ENCODE measurements at places on chromosomes 2 and 18.

GRCh38 chr18:22564036-22564435 is 146.3 kb upstream of the CTAGE1 start:
- no peak for DNase-seq

- no peak for DNase-seq
These were observed 254.3 kb downstream of the SOX11 start for GRCh38 chr2:5946225-5947115.

DNA sequence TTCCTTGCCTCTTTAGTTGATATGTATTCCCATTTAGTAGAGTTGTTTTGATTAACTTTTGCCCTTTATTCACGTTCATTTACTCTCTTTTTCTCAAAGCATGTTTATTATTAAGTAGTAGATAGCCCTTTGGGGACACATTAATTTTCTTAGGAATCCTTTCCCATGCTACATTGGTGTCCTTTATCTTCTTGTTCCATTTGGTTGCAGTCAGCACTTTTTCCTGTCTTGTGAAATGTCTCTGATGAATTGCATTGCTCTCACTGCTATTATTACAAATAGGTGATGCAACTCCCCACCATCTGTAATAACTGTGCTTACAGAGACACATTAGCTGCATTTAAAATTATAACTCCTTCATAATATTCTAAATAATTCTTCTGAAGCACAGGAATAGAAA is 428.5 kb upstream of the CNTNAP5 start:
- DNase-seq = no peak

- no peak for DNase-seq
These were observed 23.0 kb upstream of the ADAM17 start for GRCh38 chr2:9578467-9579235.

DNA sequence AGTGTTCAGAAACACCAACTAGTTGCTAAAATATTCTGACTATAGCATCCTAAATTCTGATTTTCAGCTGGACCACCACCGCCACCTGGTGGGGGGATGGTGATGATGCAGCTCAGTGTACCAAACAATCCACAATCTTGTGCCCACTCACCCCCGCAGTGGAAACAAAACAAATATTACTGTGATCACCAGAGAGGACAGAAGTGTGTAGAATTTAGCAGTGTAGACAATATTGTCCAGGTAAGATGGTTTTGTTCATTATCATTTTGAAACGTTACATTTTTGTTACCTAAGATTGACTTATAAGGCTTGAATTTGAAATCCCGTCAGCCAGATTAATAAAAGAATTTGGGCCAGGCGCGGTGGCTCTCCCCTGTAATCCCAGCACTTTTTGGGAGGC is 31.7 kb upstream of the UBXN4 start:
- no peak for DNase-seq

DNA sequence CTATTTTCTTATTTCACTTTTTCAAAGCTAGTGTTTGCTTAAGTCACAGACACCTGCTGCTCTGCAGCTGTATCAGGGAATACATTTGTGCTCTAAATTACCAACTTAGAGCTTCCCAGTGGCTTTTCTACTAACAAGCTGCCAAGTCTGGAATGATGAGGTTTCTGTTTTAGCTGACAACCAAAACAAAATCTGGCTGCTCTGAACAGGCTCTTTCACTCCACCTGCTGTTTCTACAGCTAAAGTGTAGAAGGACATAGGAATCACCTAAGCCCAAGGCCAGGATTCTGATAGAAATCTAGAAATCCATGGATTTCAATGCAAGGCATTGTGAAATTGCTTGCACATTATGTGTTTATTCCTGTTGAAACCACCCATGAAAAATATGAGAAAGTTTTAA is 201.2 kb downstream of the SUCLG1 start:
- peak; percentile 32 for DNase-seq

DNA sequence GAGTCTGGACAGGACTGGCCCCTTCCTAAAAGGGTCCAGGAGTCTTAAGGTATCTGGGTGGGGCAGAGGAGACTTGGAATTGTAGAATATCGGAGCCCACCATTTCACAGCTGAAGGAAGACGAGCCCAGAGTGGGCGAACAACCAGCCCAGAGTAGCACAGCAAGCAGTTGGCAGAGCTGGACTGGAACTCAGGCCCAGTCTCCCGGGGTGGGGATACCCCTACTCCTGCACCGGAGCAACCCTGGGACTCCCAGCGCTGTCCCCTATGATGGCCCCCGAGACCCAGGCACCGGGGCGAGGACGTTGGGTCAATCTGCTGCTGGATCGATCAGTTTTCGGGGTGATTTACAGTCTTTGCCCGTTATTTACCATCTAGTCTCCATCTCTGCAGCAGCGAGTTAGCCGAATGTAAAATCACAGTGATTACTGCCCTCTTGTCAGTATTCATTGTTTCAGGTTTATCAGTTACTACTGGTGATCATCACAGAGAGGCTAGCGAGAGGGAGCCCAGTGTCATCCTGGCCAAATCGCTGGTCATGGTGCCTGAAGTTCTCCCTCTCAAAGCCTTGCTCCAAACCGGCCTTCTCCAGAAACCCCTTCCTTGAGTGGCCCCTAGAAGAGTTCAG is 75.3 kb downstream of the SMAD7 start:
- DNase-seq = no peak

DNA sequence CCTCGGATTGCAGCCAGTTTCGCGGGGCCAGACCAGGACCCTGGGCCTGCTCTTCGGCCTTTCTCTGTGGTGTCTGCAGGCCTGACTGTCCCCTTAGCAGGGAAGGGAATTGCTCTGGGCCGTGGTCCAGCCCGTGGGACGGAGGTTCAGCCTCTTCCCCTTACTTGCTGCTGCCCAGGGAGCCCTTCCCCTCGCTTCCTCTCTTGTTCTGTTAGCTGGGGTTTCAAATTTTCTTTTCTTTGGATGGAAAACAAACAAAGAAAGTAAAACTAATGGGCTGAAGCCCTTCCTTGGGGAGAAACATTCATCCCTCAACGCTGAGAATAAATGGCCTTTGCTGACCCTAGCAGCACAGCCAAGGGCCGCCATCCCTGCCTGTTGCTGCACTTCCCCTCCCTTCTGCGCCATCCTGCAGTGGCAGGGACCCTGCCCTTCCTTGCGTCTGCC is 52.4 kb downstream of the ASAP2 start:
- no peak for DNase-seq

DNA sequence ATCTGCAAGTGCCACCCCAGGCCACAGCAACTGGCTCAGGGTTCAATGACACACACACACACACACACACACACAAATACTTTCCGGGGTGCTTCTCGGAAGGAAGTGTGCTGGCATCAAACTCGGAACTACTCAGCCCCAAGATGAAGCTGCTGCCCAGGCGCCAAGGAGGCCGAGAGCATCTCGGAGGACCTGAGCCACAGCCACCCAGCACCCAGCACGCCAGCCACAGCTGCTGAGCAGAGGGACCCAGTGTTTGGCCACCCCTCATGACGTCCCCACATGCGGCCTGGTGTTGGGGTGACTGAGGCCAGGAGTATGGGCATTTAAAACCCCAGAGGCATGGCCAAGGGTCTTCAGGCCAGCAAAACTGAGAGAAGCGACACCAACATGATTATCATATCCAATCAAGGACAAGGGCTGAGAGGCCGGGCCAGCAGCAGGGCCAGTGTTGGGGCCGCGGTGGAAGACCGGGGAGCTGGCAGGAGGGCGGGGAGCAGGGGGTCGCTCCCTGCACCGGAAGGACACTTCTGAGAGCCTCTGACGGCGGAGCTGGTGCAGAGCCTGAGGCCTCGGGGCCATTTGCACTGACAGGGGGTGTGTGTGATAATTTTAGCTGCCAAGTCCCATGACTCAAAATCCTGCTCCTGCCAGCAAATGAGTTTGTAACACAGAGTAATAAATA is 61.8 kb downstream of the BIN1 start:
- no peak for DNase-seq

- peak; percentile 42 for DNase-seq
These were observed 505.4 kb downstream of the PLCL1 start for GRCh38 chr2:198309673-198310280.

GRCh38 chr18:2138552-2138951 is 432.8 kb downstream of the METTL4 start:
- DNase-seq = no peak

DNA sequence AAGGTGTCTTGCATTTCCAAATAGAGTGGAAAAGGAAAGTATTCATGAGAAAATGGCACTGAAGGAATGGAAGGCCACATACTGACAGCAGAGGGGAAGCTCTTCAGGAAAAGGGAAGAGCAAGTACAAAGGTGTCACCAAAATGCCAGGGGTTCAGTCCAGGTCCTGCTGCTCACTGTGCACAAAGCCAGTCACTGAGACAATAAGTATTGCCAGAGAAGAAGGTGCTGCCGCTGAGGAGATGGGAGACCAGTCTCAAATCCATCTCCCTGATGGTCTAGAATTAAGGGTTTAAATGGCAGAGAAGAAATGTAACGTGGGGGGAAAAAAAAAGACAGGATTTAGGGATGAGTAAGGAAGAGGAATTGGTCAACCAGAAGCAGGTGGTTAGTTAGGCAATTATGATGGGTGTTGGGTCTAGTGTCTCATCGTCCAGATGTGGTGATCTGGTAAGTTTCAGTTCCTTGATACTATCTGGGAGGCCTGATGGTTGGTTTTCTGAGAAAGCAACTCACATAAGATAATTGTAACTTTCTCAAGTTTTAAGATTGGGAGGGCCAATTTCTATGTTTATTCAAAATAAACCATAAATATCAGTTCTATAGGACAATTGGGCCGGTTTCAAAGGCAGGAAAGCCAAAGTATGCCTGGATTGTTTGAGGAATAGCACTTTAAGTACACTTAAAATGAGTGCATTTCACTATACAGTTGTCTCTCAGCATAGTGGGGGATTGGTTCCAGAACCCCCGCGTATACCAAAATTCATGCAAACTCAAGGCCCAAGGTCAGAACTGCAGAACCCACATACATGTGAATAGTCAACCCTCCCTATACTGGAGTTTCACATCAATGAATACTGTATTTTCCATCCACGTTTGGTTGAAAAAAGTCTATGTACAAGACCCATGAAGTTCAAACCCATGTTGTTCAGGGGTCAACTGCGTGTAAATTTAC is 109.1 kb upstream of the DNAJC10 start:
- no peak for DNase-seq

- no peak for DNase-seq
These were observed 40.0 kb upstream of the FRZB start for GRCh38 chr2:182906454-182906853.

GRCh38 chr2:182261860-182262387 is 164.9 kb downstream of the PDE1A start:
- DNase-seq = no peak

GRCh38 chr2:21552981-21553380 is 429.2 kb downstream of the TDRD15 start:
- DNase-seq = no peak

DNA sequence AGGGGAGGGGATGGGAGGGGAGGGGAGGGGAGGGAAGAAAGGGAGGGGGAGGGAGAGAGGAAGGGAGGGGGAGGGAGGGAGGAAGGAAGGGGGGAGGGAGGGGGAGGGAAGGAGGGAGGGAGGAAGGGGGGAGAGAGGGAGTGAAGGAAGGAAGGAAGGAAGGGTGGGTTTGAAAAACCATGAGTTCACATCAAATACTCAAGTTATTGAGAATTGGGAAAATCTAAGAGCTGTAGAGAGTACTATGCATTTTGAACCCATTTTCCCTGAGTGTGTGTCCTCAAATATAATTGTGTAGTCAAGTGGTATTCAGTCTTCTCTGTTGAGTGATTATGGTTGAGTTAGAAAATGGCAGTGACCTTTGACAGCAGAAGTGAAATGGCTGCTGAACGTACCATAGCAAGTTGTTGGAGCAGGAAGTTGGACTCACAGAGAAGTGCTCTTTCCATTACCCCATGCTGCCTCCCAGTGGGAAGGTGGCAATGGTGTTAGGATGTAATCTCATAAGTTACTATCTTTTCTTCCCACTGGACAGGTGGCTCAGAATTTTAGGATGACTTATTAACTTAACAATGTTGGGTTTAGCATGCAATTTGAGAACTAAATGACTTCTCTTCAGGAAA is 214.6 kb downstream of the SETBP1 start:
- DNase-seq = peak; percentile 42

GRCh38 chr2:28565720-28566295 is 69.9 kb downstream of the PLB1 start:
- peak; percentile 96 for DNase-seq

- DNase-seq = no peak
These were observed at the start of gene B4GALT6 for GRCh38 chr18:31684279-31685096. Gene B4GALT6, minus strand, starts transcription at chr18:31684581. Its CDS starts 155 bp downstream, at chr18:31684426.

- no peak for DNase-seq
These were observed 263.5 kb upstream of the SIX2 start for GRCh38 chr2:45272549-45273265.

DNA sequence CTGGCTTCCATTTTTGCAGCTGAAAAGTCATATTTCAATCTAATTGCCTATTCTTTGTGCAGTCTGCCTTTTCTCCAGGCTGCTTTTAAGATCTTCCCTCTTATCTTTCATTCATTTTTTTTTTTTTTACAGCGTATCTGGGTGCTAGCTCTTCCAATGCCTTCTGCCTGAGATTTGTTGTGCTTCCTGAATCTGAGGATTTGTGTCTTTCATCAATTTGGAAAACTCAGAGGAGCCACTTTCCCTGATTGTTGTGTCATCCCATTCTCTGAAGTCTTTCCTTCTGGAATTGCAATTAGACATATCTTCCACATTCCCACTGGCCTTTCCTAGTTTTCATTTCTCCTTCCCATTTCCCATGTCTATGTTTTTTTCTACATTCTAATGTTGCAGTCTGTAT is 21.9 kb upstream of the ACKR3 start:
- DNase-seq = no peak

- no peak for DNase-seq
These were observed 59.5 kb downstream of the LHCGR start for GRCh38 chr2:48695991-48696390.

DNA sequence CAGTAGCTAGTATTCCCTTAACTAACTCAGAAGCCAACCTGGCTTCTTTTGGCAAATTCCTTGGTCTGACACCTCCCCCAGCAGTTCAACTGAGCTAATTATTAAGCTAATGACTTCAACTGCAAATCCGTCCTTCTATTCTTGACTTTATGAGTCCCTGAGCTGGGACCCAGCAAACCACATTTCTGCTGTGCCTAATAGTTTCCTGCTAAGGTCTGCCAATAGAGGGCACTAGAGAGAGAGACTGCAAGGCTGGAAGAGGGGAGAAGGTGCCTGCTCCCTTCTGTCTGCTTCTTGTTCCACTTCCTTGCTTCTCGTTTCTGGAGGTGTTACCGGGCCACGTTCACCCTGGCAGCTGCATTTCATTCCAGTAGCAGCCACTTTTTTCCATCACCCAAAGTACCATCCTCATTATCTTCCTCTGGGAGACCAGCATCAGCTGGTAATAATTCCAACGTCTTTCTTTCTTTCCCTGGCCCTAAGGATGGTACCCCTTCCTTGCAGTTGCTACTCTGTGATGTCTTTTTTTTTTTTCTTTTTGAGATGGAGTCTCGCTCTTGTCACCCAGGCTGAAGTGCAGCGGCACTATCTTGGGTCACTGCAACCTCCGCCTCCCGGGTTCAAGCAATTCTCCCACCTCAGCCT is 352.0 kb downstream of the TNS1 start:
- DNase-seq = no peak

DNA sequence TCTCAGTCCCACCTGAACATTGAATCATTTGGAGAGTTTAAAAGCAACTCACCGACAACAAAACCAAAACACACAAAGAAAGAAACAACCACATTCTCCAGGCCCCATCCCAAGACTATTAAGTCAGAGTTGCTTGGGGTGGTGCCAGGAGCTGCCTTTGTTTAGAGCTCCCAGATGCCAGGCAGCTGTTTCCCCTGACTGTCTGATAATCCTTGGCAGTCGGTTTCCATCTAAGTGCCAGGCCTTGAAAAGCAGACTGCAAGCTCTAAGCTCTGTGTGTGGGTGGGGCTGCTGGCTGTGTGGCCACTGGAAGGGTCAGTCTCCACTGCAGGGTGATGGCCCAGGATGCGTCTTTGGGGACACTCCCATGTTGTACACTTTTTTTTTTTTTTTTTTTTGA is 255.3 kb upstream of the AGAP1 start:
- peak; percentile 28 for DNase-seq

- no peak for DNase-seq
These were observed 108.8 kb downstream of the FMNL2 start for GRCh38 chr2:152443771-152444170.

All from foreskin keratinocyte (primary cell).